Hair follicular keratinocyte (primary cell): ENCODE measurements at places on chromosomes 11 and 22. TPM values are rescaled to one million over a fixed set of nuclear protein-coding genes. Genes with fewer than 3 reads are reported as not detected.

HPX gene
- 0.31 TPM in 1 of 2 replicates, not detected in the other for total RNA-seq

KLHL35 gene
- total RNA-seq = 0.34 and 1.2 TPM in 2 replicates

KIAA1671 gene
- total RNA-seq = 16.8 and 16.9 TPM in 2 replicates

GP1BB gene
- total RNA-seq = 2.8 and 2.9 TPM in 2 replicates

LAYN gene
- 19.8 and 38.8 TPM in 2 replicates for total RNA-seq

CASP1 gene
- total RNA-seq = 40.6 and 50.5 TPM in 2 replicates

HIC2 gene
- total RNA-seq = 1.6 and 1.7 TPM in 2 replicates

SOX10 gene
- total RNA-seq = not detected in 2 replicates

CHRM4 gene
- total RNA-seq = not detected in 2 replicates
